ENCODE measurements at places on chromosomes 1 and 21. TPM values are rescaled to one million over a fixed set of nuclear protein-coding genes. Genes with fewer than 3 reads are reported as not detected.

Gene CELA2A
- not detected for total RNA-seq

Gene ZNF648
- not detected for total RNA-seq

Gene NR5A2
- total RNA-seq, result 1.7 TPM

Gene FCRLB
- 0.19 TPM for total RNA-seq

Gene LEMD1
- total RNA-seq, result not detected

Gene FMO4
- 3.8 TPM for total RNA-seq

Gene YBX1
- total RNA-seq, result 800 TPM

Gene S100A5
- total RNA-seq, result not detected

Gene LRRC8B
- total RNA-seq, result 2.5 TPM

Gene ACTA1
- 577 TPM for total RNA-seq

Gene OR14K1
- not detected for total RNA-seq

Gene LHX8
- not detected for total RNA-seq

Gene SPRR1A
- total RNA-seq, result not detected

Gene NBPF9
- 4.1 TPM for total RNA-seq

Gene TRPM2
- 1.9 TPM for total RNA-seq

Gene BATF3
- 1.3 TPM for total RNA-seq

Gene NEXN
- total RNA-seq, result 370 TPM

Gene HIVEP3
- 6.4 TPM for total RNA-seq

Gene FALEC
- total RNA-seq, result not detected

Gene CEP170
- total RNA-seq, result 45.0 TPM

Gene PITHD1
- 43.8 TPM for total RNA-seq

Gene TTC39A
- total RNA-seq, result 19.4 TPM

Gene NMNAT2
- 2.1 TPM for total RNA-seq

Gene GABRD
- 0.43 TPM for total RNA-seq

Gene ENTREP3
- 13.8 TPM for total RNA-seq

Gene IVL
- total RNA-seq, result not detected

Gene KCNQ4
- total RNA-seq, result 2.6 TPM
